ENCODE measurements at places on chromosomes 3 and 15.
A peak's percentile ranks its signal among the peaks of the same experiment; 100 is the strongest.

- DNase-seq: no peak
Observed at GRCh38 chr3:177069514-177070329, 127.6 kb downstream of the TBL1XR1 start.

GRCh38 chr15:53658255-53658654, 101.2 kb downstream of the WDR72 start:
- DNase-seq: no peak

- no peak for DNase-seq
Observed at GRCh38 chr3:165820671-165821123, 16.5 kb downstream of the BCHE start.

DNA sequence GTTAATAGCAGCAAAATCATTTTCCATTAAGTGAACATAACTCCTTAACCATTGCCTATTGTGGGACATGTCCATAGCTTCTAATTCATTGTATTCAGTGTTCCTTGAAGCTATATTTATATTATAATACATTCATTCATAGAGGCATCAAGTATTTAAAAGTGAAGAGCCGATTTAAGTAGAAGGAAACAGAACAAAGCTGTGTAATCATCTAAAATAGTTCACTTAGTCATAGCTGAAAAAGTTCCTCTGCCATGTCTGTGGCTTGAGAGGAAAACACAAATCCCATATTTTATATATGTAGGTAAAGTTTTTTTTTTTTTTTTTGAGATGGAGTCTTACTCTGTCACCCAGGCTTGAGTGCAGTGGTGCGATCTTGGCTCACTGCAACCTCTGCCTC, 54.5 kb downstream of the TMEM108 start:
- DNase-seq: no peak

DNA sequence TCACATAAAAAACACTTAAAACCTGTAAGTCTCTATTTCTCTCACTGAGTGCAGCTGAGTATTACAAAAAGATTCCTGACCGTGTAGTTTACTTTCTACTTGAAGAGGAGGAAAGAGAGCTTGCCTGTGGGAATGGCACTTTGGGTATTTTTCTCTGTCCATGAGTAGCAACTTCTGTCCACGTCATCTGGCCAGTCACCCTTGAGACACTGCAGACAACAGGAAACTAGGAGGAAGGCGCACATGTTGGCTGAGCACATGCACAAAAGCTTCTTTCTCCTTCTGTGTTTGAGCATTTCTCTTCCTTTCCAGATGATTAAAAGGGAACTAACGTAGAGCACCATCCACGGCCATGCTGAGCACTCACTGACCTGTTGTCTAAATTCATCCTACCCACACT, 19.7 kb downstream of the STARD5 start:
- DNase-seq: peak; percentile 73

DNA sequence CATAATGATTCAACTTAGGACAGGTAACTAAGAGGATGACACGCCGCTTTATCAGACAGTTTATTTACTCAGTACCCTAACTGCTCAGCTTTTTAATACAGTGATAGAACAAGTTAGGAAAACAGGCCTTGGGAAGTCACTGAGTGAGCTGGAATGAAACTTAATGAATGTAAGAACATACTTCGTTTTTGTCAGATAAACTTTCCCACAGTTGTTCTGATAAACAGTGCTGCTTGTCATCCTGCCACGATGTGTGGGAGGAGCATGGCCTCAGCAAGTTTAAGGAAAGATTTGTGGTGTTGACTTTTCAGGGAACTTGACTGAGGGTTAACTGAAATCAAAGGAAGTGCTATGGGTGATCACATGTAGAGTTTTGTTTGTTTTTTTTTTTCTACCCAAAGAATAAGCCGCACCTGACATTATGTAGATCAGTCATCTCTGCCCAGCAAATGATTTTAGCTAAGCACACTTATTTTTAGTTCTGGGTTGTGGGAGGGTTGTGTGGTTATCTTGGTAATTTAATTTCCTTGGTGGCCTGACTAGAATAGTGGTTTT, 5.6 kb upstream of the P2RY14 start:
- peak; percentile 73 for DNase-seq

DNA sequence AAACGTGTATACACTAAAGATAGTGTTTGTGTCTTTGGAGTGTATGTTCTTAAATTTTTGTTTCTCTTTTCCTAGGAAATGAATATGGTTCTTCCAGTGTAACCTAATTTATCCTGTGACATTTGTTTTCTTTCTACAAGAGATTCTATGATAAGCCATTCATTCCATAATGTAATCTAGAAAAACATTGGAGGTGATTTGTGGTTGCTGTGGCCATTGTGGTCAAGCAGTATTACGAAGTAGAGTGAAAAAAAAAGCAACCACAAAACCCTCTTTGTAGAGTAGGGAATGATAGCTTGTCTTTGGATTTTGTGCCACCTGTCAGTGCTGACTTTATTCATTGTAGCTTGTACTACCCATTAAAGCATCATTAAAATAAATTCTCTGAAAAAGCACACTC, 1209.6 kb downstream of the ZPLD1 start:
- no peak for DNase-seq

- DNase-seq: no peak
Observed at GRCh38 chr3:192449036-192449435, 278.3 kb downstream of the FGF12 start.

- no peak for DNase-seq
Observed at GRCh38 chr3:180961087-180961486, 28.4 kb downstream of the DNAJC19 start.

GRCh38 chr15:69941301-69941605, 156.5 kb downstream of the TLE3 start:
- no peak for DNase-seq

DNA sequence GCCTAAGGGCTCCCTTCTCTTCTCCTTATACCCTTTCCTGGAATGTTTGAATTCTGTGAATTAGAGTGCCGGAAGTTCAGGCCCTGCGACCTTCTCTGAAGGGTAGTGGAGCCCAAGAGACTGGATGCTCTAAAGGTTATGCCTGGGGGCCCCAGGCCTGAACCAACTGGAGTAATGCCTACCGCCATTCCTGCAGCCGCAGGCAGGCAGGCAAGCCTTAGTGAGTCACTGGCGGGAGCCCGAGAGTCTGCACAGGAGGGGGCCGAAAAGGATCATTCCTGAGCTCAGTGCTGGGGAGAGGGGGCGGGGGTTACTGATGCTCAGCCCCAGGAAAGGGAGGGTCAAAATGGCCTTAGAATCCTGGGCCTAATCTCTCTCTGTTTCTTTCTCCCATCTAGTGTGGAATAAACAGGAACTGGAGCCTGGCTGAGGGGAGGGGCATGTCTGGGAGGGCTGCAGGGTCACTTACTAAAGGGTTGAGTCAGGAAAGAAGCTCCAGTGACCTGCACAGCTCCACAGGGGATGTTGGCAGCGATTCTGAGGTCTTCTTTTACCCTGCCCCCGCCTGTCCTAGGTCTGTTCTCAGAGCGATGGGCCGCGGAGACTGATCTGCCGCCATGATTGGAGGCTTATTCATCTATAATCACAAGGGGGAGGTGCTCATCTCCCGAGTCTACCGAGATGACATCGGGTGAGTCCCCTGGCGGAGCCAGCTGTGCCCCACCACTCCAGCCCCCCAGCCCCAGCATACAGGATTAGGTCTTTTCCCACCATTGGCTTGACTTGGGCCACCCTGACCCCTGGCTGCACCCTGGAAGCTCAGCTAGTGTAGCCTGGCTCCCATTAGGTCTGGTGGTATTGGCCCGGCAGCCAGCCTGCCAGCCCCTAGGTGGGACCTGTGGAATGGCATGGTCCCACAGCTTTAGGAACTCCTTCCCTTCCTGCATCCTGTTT, 2.0 kb downstream of the AP2M1 start:
- DNase-seq: peak; percentile 55

DNA sequence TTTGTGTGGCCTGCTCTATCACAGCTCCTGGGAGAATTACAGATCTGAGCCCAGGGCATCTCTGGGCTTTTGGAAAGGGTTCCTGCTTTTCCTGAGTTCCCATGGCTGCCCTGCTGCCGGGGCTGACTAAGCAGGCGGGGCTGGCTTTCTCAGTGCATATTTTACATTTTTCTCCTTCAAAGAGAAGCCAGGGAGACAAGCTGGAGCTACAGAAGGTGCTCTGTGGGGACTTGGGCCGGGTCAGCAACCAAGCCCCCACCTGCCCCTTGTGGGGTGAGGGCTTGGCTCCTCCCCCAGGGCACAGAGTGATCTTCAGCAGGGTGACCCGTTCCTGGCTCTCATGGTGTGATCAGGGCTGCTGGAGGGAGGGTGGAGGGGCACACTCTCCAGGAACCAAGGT, 17.4 kb downstream of the ABTB1 start:
- DNase-seq: no peak

GRCh38 chr3:181290941-181291340, 301.4 kb upstream of the DNAJC19 start:
- no peak for DNase-seq

- DNase-seq: no peak
Observed at GRCh38 chr15:72387741-72388140, 10.4 kb upstream of the TMEM202 start.

DNA sequence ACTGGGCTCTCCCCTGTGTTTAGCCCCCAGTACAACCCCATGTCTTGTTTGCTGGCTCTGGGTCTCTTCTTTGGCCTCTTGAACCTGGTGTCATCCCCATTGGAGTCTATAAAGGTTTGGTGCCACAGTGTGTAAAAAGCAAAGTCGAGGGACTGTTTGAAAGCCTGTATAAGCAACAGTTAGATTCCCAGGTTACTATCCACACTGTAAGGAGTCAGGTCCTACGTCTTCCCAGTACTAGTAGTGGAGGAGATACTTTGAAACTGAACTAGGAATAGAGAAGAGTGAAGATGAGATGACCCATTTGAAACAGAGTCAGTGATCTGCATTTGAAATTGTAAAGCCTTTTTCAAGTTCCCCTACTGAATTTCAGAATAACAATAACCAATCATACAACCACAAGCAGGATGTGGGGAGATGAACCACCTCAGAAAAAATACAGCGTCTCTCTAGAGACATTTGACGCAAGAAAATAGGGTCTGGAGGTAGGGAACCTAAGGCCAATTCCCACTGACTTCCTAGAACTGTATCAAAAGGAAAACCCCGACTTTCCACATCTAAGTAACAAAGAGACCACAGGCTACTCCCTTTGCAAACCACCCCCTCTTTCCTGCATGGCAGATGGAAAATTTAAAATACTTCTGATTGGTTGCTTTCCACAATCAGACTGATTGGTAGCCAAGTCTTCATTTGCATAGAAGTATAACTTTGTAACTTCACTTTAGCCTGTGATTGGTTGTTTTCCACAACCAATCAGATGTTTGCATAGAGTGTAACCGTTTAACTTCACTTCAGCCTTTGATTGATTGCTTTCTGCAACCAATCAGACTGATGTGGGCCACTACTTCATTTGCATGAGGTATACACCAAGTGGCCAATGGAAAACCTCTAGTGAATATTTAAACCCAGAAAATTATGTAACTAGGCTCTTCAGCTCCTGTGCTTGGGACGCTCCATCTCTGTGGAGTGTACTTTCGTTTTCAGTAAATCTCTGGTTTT, 49.9 kb upstream of the NEDD4 start:
- DNase-seq: peak; percentile 73

DNA sequence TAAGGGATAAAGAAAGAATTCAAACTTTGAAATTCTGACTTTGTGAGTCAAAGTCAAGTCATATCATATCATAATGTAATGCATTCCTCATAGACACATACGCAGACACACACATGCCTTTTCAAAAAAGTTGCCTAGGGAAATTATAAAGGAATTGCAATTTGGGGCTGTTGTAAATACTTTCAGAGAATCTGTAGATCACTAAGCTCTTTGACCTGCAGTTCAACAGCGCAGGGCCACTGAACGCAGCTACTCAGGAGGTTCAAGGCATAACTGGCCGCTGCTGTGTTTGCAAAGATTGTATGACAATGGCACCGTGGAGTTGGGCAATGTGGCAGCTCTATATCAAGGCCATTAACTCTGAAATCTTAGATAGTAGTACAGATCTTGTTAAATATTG, 188.4 kb upstream of the THRB start:
- no peak for DNase-seq

GRCh38 chr3:34864011-34864410, 775.3 kb upstream of the ARPP21 start:
- no peak for DNase-seq

- no peak for DNase-seq
Observed at GRCh38 chr3:2847062-2847841, 262.9 kb downstream of the IL5RA start.

- DNase-seq: peak; percentile 42
Observed at GRCh38 chr3:105877336-105877910, 8.6 kb upstream of the CBLB start.

DNA sequence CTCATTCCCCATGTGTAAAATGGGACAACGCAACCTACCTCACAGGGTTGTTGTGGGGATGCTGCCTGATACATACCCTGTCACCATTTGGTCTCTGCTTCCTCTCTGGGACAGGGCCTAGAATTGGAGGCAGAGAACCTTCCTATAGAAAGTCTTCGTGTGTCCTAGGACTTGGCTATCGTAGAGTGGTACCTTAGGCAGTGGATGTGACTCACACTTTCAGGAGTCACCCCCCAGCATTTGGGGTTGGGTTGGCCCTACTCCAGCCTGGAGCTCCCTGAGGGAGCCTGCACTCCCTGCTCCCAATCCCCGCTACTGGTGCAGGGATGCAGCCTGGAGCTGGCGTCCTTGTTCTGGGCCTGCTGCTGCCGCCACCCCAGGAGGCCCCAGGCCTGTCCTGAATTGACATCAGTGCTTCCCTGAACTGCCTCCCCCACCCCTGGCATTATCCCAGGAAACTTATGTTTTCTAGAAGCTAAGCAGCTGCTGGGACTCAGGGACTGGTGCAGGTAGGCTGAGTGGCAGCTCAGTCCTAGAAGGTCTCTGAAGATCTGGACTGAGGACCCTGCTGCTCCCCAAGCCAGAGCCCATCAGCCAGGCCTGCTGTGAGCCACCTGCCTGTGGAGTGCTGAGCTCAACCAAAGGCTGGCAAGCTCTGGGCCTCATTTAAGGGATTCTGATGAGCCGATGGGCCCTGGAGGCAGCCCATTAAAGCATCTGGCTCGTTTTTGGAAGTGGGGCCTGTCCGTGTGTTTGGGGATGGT, 9.9 kb downstream of the C15orf39 start:
- no peak for DNase-seq

- peak; percentile 42 for DNase-seq
Observed at GRCh38 chr15:58442122-58442521, 10.3 kb downstream of the LIPC start.

DNA sequence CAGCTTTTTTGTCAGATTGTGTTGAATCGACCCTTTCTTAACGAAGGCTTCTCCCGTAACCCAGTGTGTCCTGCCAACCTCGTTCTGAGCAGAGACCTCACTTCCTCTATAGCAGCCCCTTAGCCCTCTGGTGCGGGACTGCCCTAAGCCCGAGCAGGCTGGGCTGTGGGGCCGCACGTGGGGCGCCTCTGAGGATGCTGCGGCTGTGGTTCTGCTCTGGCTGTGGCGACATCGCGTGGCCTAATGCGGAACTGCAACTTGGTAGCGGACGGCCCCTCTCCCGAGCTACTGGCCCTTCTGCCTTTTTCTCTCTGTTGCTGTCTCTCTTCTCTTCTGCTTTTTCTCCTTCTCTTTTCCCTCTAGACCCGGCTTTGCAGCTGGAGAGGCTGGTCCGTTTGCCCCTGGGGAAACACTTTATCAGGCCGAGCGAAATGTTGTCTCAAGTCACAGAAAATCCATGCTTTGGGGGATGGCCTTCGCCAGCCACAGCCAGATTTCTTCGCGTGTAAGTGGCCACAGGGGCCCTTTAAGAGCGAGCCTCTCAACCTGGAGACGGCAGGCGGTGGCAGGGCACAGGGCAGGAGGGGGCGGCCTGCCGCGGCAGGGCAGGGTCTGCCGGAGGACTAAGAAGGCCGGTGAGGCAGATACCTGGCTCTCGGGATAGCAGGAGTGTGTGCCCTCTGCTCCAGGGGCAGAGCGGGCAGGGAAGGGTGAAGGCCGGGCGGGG, 19.4 kb upstream of the KIF23 start:
- peak; percentile 92 for DNase-seq

- no peak for DNase-seq
Observed at GRCh38 chr3:157393113-157393512, 43.5 kb upstream of the PTX3 start.
